ENCODE measurements at places on chromosomes 5 and 9.

GRCh38 chr5:60586307-60586901 is 113.6 kb downstream of the DEPDC1B start:
- no peak for DNase-seq

- no peak for DNase-seq
Measured at GRCh38 chr5:173420108-173420507, 91.9 kb upstream of the STC2 start.

DNA sequence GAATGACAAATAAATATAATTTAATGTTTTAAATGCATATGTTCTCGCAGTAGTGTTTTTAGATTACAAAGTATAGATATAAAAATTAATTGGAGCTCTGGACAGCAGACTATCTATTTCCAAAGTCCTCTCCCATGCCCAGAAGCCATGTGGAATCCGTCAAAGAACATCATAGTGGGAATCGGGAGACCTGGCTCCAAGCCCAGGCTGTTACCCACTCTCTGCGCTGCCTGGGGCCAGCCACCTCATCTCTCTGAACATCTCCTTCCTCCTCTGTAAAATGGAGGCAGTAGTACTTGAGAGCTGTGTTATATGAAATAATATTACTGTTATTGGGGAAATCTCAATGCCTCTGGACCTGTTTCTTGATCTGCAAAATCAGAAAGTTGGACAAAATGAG is 58.1 kb upstream of the SLC30A5 start:
- DNase-seq: no peak

GRCh38 chr5:31273161-31273560 is 79.7 kb downstream of the CDH6 start:
- no peak for DNase-seq

DNA sequence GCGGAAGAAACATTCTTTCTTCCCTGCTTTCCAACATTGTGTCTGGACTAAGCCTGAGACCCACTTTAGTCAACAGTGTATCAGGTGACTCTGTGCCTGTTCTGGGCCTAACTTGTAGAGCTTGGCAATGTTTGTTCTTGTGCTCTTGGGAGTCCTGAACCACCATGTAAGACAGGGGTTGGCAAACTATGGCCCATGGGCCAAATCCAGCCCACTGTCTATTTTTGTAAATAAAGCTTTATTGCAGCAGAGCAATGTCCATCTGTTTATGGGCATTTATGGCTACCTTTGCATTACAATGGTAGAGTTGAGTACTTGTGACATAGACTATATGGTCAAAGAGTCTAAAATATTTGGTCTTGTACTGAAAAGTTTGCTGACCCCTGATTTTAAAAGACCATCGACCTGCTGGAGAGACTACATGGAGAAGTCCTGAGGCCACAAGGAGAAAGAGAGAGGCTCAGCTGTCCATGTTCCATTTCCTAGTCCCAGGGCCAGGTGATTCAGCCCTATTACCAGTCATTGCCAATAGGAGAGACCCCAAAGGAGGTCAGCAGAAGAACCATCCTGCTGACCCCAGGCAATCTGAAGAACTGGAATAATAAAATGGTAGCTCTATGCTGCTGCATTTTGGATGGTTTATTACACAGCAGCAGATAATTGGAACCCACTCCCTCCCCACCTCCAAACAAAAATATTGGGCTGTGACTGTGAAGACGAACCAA is 211.3 kb downstream of the AUH start:
- DNase-seq: no peak

DNA sequence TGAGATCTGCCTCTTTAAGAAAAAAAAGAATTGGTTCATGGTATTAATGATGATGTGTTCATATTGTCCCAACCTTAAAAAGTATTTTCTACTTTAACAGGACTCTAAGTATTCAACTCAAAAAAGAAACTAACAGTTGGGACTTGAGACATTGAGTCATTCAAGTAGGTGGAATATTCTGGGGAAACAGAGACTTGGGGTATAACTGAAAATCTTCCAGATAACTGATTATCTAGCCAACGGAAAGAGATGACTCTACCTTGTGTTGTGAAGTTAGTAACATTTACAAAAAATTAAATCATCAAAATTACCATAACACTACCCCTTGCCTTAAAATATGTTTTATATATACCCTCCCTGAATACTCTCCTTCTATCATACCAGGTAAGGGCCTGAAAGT is 19.1 kb downstream of the OXCT1 start:
- DNase-seq: no peak

- DNase-seq: no peak
Measured at GRCh38 chr5:119452060-119452372, 281 bp upstream of the HSD17B4 start.

DNA sequence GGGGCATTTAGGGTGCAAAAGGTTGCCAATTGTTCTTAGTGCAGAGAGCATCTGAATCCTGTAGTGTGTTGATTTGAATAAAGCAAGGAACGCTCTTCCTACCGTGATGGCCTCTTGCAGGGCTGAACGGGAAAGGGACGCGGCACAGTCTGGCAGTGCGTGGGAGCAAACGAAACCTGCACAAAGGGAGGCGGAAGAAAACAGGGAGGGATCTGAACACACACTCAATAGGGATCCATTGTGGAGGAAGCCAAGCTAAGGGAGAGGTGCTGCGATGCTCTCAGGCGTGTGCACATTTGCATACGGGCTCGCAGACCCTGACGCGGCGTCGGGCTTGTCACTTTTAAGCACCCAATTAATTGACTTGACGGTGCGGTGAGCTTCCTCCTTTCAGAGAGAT is 414.0 kb upstream of the IRX1 start:
- DNase-seq: no peak

DNA sequence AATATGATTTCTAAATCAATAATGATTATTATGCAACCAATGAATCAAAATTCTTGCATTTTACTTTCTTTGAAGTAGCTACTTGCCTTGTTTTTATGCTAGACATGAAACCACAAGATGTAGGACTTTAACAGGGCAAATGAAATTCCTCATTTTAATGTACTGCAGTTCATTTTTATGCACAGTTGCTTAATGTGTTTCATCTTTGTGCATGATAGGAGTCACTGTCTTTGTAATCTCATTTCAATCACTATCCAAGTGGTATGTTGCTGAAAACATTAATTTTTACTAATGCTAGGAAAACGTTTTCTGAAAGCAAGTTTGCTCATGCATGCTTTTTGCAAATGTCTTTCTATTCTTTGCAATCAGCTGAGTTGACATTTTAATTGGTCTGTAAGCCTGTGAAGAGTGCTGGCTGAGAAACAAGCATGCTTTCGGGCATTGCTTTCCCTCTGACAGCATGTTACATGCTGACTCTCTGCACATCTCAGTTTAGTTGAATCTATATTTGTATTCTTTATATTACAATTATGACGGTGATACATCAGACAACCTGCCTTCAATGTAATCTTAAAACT is 535.0 kb upstream of the CDH18 start:
- DNase-seq: no peak

GRCh38 chr9:114046875-114047274 is 31.2 kb downstream of the AMBP start:
- no peak for DNase-seq

Data from AG04450 (cell line).